Epithelial cell of prostate (primary cell): ENCODE measurements at places on chromosomes 3 and 15.

GRCh38 chr3:119795849-119796248 lies 13.9 kb downstream of the NR1I2 start:
- no peak for DNase-seq

DNA sequence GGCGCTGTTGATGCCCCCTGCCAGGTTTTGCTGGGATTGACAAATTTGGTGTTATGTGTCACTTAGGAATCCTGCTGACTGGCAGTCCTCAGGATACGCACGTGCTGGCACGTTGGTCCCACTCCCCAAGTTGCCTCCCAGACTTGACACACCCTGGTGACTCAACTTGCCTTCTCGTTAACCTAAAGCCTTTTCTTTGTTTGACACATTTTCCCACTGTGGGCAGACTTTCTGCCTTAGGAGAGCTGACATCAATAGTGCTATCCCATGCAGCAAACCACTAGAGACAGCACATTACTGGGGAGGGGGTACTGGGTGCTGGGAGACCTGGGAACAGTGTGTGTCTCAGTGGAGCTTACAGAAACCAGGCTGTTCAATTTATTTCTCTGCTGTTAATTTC lies 104.3 kb downstream of the OXNAD1 start:
- DNase-seq, result peak; percentile 82

DNA sequence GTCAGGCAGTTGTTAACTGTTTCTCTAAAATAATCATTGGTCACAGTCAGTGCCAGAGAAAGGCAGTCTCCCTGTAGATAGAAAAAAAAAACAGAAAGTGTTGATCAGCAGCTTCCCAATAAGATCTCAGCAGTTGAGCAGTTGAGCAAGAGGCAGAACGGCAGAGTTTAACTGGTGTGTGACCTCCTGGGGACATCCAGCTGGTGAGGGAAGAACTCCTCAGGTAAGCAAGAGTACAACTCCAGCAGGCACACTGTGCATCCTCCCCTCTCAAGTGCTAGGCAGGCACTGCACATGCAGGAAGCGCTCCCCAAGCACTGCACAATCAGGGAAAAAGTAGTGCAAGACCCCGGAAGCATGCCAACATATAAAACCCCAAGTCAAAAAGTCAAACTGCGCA lies 1287.2 kb downstream of the NSUN3 start:
- DNase-seq, result no peak

- DNase-seq, result no peak
These were observed 6.4 kb upstream of the MGA start for GRCh38 chr15:41653760-41654159.

- no peak for DNase-seq
These were observed 9.2 kb upstream of the UBE2Q2 start for GRCh38 chr15:75834021-75834420.

DNA sequence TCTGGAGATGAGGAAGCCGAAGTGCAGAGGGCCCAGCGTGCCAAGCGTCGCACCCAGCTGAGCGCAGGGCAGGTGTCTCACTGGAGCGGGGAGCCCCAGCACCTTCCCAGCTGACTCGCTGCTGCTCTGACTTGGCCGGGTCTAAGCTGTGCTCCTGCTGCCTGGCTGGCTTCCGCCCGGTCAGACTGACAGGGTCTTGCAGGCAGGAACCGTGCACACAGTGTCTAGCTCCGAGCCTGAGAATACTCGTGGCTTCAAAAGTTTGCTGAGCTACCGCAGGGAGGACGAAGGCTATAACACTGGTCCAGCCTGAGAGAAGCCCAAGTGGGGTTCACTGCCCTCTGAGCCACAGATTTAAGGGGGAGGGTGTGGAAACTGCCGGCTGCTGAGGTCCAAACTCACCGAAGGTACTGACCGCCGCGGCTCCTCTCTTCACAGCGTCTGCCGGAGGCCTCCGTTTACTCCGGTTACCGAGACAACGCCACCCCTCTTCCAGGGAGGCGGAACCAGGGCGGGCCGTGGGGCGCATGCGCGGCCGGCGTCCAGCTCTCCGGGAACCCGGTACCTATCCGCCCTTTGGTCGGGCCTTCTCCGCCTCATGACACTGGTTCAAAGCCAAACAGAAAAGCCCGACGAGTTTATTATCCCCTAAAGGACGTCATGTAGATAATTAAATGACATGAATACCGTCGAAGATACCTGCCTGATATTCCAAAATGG lies at the start of gene CFAP44:
CFAP44 (minus strand) TSS at position 443 of the 720 bp plus-strand sequence. CDS start 7,829 bp downstream, outside the sequence.
- no peak for DNase-seq

- DNase-seq, result no peak
These were observed 22.2 kb upstream of the TBC1D23 start for GRCh38 chr3:100238599-100238998.

DNA sequence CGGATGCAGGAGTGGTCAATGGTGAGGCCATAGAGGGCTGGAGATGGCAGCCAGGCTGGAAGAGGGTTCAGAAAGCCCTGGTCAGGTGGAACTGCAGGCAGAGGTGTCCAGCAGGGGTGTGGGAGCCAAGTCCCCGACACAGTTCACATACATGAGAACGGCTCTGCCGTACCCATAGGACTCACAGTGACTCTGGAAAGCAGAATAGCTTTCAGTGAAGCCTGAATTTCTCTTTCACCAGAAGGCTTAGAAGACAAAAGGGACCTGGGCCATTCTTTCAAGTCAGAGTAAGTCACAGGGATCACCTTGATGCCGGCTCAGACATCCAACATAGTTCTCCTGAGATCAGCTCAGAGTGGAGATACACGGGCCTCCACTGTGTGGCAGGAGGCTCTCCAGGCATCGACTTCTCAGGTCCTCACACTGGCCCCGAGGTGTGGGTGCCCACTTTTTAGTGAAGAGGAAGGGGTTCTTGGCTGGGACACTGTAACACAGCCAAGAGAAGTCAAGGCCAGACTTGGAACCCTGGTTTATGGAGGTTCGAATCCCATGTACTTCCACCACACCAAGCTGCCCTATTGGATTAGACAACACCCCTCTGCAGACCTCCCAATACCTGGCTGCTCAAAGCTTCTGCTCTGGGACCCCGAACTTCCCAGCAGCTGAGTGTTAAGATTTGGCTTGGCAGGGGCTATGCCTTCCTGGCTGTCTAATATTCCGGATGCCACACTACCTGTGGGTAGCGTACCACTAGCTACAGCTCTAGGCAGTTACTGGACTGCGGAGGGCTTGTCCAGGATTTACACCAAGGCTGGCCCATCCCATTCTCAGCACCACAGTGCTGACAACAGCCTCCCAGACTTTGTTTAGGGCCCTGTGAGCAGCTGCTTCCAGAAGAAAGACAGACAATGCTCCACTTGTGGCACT lies 40.4 kb upstream of the RAB6B start:
- DNase-seq, result no peak

DNA sequence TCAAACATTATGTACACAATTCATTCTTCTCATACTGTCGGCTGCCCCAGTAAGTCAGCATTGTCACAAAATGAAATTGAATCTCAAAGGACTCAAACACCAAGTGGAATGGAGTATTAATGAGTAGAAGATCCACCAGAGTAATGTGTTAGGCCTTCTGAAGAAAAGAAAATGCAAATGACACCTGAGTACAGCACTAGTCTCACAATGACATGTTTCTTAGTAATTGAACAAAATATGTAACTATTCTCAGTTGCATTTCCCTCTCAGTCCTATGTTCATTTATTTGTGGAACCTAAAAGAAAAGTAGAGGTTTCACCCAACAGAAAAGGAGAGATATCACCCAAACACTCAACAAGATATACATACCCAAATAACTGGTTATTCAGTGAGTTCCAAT lies 283.9 kb upstream of the THBS1 start:
- no peak for DNase-seq

- DNase-seq, result no peak
These were observed 524 bp downstream of the IGF1R start for GRCh38 chr15:98648654-98649471.

DNA sequence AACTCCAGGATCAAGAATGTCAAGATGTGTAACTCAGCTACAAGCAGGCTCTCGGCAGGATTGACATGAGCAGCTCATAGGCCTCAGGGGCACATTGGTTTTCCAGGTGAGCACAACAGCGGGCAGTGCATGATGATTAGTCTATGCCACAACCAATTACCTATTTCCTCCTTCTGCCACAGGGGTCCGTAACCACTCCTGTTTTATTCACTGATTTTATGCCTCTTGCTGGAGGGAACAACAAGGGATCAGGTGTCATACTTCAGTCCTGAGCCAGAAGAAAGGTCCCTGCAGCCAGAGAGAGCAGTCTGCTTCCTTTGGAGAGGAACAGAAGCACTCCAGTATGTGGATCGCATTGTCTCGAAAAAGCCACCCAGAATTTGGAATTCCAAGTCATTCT lies 35.1 kb upstream of the PTPRG start:
- DNase-seq, result no peak

GRCh38 chr3:45362161-45362560 lies 26.2 kb upstream of the LARS2 start:
- DNase-seq, result no peak

DNA sequence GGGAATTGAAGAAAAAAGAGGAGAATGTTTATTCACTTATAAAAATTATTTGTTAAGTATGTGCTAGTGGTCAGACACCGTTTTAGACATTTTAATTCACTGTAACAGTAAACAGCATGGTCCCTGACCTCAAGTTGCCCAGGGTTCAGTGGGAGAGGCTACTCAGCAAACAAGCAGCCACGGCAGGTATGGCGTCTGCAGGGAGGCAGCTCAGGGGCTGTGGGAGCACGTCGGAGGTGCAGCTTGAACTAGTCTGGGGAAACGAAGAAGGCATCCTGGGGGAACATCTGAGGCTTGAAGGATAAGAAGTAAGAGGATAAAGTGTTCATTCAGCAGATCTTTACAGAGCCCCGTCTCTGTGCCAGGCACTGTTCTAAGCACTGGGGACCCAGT lies 66.0 kb downstream of the CRTC3 start:
- no peak for DNase-seq

DNA sequence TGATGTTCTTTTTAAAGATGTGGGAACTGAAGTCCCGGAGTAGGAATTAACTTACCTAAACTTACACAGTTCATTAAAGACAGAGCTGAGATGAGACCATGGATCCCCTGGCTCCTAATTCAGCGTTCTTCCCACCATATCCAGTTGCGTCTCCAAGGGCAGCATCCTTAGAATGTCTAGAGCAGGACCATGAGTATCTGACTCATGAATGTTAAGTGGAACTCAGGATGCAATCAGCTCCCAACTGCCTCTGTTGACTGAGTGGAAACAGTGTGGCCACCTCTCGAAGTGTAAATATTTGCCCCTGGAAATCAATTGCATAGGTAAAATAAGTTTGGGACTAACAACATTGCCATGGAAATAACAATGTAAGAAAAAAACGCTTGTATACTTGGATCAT lies 2.5 kb downstream of the SNTN start:
- no peak for DNase-seq

DNA sequence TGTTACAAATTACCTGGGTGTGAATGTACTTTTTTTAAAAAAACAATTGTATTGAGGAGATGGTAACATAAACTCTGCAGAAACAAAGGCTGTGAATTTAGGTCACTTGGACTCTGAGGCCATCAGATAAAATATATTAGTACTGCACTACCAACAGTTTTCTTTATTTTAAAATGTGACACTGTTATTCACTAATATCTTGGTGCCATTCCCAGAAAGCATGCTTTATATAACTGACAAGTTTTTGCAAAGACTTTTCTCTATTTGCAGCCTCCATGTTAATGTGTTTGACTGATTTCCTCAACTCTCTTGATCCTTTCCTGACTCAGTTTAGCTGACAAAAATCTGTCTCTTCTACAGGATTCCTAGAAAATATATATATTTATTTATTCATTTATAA lies 26.5 kb upstream of the ACTL6A start:
- no peak for DNase-seq

- peak; percentile 6 for DNase-seq
These were observed 1.9 kb upstream of the NLGN1 start for GRCh38 chr3:173395412-173396181.

- DNase-seq, result no peak
These were observed 38.0 kb upstream of the TIMP4 start for GRCh38 chr3:12196684-12197083.

DNA sequence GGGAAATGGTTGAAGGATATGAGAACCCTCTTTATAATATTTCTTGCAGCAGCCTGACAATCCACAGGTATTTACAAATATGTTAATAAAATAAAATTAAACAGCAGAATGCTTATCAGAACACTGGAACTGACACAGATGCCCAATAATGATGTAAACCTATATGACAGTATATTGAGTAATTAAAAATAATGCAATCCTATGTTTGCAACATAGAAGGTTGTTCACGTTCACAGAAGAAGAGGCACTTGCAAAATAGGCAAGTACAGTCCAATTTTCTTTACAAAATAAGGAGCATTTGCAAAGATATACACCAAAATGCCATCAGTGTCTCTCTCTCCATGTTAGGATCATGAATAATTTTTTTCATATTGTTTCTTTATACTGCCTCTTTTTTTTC lies 397.0 kb upstream of the WNT5A start:
- no peak for DNase-seq

- DNase-seq, result no peak
These were observed 47.4 kb downstream of the ERICH6 start for GRCh38 chr3:150656316-150656715.

GRCh38 chr3:45929042-45929679 lies 14.1 kb upstream of the CXCR6 start:
- DNase-seq, result no peak

DNA sequence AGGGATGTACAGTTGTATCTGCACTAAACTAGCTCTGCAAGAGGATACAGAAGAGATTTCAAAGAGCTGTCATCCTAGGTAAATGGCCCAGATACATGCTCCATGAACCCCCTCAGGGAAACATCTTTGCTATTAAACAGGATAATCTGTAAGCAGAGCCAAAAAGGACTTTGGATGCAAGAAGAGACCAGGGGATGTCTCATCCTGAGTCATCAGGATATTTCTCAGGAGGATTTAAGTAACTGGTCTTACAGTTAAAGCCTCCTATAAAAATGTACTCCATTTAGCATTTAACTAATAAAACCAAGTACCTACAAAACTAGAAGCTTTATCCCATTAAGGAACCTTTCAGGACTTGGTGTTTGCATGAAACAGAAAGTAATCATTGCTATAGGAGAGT lies 48.2 kb upstream of the PHLDB2 start:
- peak; percentile 39 for DNase-seq

- no peak for DNase-seq
These were observed 28.8 kb downstream of the TMED3 start for GRCh38 chr15:79339588-79340314.

- DNase-seq, result no peak
These were observed 545.0 kb downstream of the PYDC2 start for GRCh38 chr3:192005989-192006388.

DNA sequence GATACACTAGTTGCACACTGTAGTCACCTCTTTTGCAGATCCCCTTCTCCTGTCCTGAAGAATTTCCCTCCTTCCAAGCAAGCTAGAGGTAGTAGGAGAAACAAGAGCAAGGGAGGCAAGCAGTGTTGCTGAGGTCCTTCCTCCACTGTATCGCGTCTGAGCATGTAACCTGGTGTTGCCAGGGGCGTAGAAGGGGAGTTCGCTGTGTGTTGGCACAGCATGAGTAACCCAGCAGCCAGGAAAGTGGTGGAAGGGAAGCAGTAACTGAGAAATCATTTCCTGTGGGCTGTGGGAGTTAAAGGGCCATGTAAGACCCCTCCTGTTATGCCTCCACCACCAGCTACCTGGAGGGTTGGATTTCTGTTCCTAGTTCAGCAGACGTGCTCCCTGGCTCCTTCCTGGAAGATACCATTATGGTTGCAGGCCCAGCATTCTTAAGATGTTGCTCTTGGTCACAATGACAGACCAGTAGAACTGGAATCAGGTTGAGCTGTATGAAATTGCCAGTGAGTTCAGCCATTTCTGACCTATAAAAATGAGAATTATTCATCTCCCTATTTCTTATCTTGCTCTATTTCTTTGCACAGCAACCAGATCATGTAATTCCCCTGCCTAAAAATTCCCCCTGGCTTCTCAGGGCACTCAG lies 215.3 kb upstream of the TOPAZ1 start:
- no peak for DNase-seq
